ENCODE measurements at places on chromosomes 3 and 15.

- no peak for DNase-seq
Observed at GRCh38 chr3:171874251-171874681, 31.1 kb downstream of the TMEM212 start.

DNA sequence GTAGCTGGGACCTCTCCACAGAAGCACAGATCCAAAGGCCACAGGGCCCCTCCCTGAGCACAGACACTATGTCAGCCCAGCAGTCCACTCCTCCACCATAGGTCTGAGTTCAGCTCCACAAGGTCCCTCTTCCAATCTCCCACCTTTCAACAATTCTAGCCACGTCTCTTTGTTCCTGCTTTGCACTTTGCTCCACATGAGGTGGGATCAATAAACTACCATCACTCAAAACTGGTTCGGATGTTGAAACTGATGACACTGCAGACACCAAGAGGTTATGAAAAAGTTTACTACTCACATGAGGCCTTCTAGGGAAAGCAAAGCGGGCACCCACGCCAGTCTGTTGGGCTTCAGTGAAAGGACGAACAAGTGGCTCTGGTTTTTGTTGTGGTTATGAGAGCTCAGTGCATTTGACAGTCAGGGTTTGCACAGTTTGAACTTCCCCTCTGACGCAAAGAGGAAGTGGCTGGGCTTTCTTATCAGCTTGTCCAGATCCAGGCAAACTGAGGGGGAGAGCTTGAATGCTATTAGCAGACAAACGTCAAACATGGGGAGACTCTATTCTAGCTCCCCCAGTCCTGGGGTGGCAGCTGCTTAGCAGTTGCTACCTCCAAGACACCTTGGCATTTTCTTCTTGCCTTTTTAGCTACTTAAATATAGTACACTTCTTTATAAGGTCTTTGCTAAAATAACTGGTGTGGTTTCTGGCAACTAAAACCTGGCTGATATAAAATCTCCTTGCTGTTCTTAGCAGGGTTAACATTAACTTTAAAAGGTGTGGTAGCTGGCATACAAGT lies 37.8 kb downstream of the ZNF445 start:
- peak; percentile 35 for DNase-seq

DNA sequence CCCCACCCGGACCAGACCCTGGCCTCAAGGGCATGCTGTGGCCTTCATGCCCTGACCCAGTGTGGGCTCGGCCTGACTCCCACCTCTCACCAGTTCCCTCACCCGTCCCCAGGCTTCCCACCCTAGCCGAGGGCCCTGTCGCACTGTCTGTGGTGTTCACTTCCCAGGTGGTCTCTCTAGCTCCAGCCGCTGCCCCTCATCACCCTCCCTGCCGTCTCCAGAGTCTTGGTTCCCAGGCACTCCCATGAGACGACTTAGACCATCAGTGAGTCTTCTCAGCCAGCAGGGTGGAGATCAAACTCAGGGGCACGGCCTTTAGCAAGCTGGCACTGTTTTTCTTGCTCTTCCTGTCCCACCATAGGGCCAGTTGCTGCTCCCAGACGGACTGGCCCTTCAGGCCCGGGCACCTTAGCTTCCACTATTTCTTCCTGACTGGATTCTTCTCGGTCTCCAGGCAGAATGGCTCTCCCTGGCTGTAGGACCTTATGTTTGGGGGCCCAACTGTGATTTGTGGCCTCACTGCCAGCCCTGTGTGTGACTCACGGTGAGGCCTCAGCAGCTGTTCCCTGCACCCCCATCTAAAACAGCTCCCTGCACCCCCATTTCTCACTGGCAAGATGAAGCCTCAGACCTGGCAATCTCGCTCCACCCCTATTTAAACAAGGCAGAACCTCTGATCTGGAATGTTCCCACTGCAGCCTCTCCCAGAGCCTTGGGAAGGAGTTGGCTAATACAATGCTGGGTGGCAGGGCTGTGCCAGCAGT lies 9.4 kb upstream of the PCSK6 start:
- DNase-seq = no peak

GRCh38 chr15:101542306-101543025 lies 53.0 kb upstream of the PCSK6 start:
- no peak for DNase-seq

GRCh38 chr3:160577556-160578195 lies 12.3 kb upstream of the KPNA4 start:
- DNase-seq = no peak

GRCh38 chr15:88083811-88084760 lies 172.5 kb downstream of the NTRK3 start:
- DNase-seq = no peak

DNA sequence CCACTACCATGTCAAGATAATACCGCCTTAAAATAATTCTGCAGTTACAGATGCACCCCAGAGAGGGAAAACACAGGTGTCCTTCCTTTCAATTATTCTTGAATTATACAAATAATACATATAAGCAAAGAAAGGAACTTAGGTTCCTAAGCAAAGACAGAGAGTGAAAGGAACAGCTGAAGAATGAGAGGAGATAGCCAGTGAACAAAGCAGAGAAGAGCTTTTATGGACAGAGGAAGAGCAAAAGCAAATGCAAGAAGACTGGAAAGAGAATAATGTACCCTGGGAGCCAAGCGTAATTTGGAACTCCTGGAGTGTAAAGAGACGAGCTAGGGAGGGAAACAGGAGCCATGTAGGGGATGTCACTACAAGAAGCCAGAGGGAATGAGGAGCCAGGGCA lies 21.7 kb downstream of the GPR176 start:
- DNase-seq = no peak

GRCh38 chr3:142019794-142020320 lies 129.5 kb downstream of the TFDP2 start:
- DNase-seq = no peak
